ENCODE measurements at places on chromosomes 4 and X.

- DNase-seq: no peak
These were observed 35.6 kb upstream of the CDKN2AIP start for GRCh38 chr4:183408796-183409195.

DNA sequence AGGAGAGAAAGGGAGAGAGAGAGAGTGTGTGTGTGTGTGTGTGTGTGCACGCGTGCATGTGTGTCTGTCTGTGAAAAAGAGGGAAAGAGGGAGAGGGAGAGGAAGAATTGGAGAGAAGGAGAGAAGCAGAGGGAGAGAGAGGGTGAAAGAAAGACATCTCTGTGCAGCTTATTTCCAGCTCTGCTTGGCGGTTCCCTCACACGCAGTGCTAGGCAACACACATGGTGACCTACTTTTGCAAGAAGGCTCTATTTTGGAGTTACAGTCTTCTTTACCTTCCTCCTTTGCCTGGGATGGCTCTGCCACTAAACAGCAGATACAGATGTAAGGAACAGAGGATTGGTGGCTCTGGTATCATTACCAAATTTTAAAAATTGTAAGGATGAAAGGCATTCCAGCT is 40.1 kb downstream of the SLC16A2 start:
- no peak for DNase-seq

- no peak for DNase-seq
These were observed 55.0 kb upstream of the PAK3 start for GRCh38 chrX:111041018-111041462.

DNA sequence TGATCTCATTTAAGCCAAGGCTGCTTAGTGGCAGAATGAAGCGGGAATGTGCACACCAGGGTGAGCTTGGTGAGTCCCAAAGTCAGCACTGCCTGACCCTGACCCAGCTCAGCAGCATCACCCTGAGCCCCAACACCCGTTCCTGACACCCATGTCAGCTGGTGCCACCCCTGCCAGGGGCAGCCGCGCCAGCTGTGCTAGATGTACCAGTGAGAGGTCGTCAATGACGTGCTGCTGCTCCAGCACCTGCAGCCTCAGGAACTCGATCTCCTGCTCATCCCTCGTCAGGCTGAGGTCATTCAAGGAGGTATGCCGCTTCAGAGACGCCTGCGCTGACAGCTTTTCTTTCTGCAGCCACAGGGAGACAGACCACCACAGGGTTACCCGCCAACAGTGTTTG is 61.7 kb upstream of the C4orf50 start:
- no peak for DNase-seq

- peak; percentile 80 for DNase-seq
These were observed 2.1 kb downstream of the GPR101 start for GRCh38 chrX:137031517-137032340.

DNA sequence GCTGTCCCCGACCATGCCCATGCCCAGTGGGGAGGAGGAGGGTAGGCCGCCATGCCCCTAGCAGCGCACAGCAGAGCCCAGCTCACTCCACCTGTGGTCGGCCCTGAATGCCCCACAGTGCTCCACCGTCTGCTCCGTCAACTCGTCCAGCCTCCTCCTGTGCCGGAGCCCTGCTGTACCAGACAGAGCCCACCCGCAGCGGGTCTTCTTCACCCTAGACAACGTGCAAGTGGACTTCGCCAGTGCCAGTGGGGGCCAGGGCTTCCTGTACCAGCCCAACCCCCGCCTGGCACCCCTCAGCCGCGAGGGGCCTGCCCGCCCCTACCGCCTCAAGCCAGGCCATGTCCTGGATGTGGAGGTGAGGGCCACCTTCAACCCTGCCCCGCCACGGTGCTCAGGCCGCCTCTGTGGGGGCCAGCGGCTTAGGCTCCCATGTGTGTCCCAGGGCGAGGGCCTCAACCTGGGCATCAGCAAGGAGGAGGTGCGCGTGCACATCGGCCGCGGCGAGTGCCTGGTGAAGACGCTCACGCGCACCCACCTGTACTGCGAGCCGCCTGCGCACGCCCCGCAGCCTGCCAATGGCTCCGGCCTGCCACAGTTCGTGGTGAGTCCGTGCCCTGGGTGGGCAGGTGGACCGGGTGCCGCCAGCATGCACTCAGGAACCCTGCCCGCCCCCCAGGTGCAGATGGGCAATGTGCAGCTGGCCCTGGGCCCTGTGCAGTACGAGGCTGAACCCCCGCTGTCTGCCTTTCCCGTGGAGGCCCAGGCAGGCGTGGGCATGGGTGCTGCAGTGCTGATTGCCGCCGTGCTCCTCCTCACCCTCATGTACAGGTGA is 6.9 kb upstream of the SRPK3 start:
- peak; percentile 64 for DNase-seq

DNA sequence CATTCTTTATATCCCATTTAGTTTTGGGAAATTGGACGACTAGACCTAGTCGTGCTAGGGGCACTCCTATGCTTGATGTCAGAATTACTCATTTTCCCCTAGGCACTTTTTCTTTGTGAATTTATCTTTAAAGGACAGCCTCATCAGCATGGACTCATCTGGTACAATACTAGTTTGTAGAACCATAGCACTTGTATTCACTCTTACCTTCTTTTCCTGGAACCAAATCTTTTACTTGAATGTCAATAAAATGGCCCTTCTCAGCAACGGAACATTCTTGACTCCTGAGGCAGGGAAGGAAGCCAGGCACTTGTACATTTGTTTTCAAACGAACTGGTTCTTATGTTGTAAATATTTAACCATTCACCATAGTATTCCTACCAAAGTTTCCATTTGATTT is 187.1 kb downstream of the SHROOM3 start:
- no peak for DNase-seq

GRCh38 chr4:91267543-91267942 is 1036.2 kb upstream of the GRID2 start:
- no peak for DNase-seq

- DNase-seq: no peak
These were observed 108.3 kb downstream of the APBB2 start for GRCh38 chr4:41106081-41106480.

DNA sequence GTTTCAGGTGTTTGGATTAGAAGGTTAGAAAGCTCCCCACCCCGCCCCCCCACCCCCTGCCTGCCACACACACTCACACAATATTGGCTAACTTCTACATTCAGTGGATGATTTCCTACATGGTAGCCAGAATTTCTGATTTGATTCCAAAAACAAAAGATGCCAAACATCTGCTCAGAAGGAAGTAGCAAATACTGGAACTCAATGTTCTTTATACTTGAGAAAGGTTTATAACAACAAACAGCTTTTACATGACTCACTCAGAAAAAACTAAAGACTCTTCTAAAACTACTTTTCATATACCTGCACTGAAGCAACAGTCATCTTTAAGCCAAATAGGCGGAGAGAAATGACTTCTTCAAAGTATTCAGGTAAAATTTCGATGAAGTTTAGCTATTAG is 750.5 kb upstream of the POU3F4 start:
- DNase-seq: no peak

DNA sequence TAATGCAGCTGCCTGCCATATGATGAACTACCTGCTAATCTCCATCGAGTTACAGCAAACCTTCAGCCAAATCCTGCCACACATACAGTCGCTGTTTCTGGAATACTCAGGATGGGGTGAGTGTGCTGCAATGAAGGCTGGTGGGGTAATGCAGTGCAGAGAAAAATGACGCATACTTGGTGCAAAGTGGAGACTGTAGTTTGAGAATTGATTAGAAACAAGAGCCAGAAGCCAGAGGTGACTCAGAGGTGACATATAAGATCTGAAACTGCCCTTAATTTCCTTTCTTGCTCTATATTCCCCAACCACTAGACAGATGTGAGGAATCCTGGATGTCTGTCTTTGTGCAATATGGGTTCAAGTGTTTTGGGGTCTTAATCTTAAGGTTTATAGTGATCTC is 22.0 kb downstream of the C4orf54 start:
- DNase-seq: no peak

GRCh38 chr4:69044247-69044646 is 52.0 kb upstream of the UGT2B7 start:
- DNase-seq: no peak

GRCh38 chr4:122873146-122873545 is 46.5 kb downstream of the FGF2 start:
- no peak for DNase-seq

DNA sequence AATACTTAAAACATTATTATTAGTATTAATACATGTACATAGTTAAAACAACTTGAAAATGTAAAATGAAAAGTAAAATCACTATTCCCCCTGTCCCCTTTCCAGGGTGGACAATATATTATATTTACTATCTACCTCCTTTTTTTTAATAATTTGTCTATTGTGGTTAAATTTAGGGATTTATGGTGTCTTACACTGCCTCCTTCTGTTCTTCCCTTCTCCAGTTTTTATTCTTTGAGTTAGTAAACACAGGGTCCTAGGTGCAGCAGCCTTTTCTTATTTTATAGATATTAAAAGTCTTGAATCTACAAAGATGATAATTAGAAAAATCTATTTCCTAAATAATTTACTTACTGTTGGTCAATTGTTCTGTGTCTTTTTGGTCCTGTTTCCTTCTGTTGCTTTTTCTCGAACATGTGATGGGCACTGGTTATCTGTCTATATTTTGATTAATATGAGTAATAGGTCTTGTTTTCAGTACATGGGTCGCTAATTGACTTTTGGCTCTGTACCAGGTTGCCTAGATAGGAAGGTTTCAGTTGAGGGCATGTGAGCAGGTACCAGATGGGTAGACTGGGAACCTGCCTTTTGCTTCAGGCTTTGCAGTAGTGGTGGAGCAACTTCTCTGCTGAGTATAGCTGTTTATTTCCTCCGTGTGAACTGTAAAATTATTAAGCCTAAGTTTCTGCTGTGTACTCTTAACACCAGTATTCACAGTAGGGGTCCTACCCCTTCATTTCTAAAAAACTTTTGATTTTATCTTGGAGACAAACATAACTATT is 1.1 kb downstream of the NUDT9 start:
- DNase-seq: peak; percentile 21

DNA sequence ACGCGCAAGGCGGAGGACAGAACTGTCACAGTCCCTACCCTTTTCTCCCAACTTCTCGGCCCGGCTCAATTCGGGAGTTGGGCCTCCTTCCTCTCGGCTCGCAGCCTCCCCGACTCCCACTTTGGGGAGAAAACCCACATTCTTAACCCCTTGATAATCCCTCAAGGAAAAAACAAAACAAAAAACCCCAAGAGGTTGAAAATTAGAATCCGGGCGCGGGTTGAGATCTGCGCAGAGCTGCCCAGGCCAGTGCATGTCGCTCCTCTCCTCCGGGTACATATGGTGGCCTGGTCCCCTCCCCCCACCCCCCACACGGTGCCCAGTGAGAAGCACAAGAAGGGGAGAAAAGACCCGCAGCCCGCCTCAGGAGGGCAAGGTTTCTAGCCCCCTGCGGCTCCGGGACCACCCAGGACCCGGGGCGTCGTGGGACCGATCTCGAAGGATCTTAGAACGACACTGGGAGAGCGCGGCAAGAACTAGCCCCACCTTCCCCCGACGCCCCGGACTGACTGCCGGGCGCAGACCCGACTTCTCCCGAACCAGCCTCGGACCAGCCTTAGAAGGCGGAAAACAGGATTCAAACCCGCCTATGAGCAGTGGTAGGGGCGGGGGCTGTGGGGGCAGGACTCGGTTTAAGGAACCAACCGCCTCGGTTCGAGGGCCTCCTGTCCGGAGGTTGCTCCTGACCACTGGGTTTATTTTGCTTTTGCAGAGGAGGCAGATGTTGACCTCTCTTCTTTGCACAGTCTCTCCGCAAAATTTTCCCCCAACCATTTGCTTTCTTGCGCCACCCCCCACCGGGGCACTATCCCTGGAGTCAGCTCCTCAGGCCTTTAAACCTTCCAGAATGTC is 2.5 kb upstream of the PDGFRA start:
- DNase-seq: peak; percentile 76

GRCh38 chr4:98222306-98222705 is 38.9 kb upstream of the RAP1GDS1 start:
- DNase-seq: no peak

DNA sequence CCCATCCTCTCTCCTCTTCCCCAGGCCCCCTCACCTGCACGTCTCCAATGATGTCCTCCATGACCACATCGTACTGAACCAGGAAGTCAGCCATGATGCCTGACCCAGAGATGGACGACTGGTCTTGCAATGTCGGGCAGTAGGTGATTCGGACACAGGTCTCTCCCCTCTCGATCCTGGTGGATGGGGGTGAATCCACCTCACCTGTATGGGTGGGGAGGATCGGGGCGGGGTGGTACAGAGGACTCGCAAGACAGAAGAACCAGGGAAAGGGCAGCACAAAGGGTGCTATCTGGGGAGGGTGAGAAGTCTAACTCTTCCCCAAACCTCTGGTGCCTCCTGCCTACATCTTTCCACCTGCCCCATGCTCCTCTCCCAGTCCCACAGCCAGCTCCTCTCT is 9.6 kb downstream of the ITIH6 start:
- no peak for DNase-seq

DNA sequence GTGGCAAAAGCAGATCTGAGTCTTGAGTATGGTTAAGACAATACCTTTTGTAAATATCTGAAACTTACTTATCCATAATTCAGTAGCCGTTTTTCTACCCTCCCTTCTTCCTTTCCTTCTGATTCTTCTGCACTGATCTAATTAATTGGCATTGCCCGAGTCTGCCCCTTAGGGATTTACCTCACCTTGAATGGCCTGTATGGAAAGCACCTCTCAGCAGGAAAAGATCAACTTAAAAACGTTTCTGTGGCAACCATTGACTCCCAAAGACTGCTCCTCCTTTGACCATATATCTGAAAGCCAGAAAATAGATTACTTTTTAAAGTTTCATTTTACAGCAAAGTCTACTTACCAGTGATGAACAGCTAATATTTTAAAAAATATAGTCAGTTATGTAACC is 496.5 kb upstream of the LCORL start:
- peak; percentile 7 for DNase-seq

GRCh38 chrX:16610121-16610621 is 39.8 kb upstream of the S100G start:
- no peak for DNase-seq

- DNase-seq: no peak
These were observed 3.4 kb downstream of the PLAC8 start for GRCh38 chr4:83110970-83111750.

- no peak for DNase-seq
These were observed 166.5 kb downstream of the DHRSX start for GRCh38 chrX:2334237-2334636.

GRCh38 chr4:163107754-163108153 is 58.9 kb downstream of the NAF1 start:
- DNase-seq: no peak

GRCh38 chrX:6225288-6225910 is 3.3 kb downstream of the NLGN4X start:
- DNase-seq: peak; percentile 15

DNA sequence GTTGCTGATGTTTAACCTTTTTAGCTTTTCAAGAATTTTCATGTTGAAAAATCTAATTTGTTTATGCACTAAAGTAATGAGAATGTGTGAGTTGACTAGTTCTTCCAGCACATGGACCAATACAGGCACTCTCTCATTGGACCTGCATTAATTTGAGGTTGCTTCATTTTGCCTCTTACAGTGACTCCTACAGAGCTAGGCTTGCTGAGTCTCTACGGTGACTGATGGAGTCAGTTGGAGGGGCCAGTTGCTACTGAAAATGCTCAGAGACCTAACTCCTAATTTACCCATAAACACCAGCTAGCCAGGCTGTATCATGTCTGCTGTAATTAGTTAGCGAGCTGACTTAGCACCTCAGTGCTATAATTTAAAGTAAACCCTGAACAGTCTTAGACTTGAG is 10.9 kb downstream of the MTHFD2L start:
- DNase-seq: no peak

Measured in H7 (cell line).